ENCODE measurements at places on chromosomes 4 and X.

DNA sequence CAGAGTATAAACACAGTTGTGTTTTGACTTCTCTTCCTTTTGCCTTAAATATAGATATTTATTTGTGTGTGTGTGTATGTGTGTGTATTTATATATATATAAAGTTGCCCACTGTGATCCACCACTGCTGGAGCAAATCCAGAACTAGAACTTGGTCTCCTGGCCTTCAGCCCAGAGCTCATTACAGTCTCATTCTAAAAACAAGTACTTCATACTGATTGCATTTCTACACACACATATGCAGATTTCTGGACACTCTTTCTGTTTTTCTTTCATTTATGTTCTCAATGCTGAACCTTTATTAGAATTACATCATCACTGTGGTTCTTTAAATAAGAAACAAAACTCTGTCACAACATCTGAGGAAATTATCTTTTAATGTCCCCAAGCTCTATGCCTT lies 381 bp downstream of the TXK start:
- DNase-seq, result no peak

DNA sequence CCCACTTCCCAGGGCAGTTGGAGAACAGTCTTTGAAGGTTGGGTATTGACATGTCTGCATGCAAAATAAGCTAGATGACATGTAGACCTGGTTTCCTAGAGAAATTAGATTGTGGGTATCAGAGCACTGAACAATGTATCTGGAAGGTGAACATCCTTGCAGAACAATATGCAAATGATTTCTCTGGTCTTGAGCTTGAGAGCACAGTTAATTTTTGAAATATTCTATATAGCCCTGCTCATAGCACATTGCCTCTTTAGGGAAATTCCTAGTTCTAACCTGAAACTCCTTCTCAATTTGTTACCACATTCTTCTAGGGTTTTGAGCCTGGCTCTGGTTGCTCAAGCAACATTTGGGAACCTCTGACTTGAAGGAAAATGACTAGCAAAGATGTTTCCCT lies 41.6 kb upstream of the LAS1L start:
- DNase-seq, result no peak

- DNase-seq, result no peak
Observed at GRCh38 chr4:107854356-107855022, 29.8 kb downstream of the SGMS2 start.

DNA sequence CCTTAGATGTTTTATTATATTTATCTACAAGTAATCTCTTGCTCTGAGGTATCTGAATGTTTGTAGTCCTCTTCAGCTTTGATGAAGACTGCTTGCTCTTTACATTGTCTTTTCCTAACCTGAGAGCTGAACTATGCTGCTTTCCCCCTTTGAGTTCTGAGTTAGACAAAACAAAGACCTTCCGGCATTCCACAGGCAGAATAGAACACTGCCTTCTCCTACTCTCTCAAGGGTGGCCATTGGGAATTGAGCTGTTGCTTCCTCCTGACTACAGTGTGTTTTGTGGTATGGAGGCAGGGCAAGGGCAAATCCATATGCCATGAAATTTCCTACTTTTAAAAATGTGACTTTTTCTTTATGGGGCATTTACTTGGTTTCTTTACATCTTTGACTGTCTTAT lies 841.0 kb downstream of the FAM133A start:
- DNase-seq, result no peak

DNA sequence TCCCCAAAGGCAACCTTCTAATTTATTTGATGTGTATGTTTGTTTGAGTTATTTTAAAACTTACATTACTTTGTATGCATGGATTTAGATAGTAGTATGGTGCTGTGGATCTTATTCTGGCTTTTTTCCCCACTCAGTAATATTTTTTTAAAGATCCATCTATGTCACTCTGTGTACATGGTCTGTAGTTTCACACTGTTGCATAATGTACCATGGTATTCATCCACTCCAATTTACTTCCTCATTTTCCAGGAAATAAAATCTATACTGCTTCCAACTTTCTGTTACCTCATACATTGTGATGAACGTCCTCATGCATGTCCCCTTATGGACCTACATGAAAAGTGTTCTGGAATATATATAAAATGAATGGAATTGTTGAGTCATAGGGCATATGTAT lies 17.6 kb downstream of the ARMCX2 start:
- no peak for DNase-seq

DNA sequence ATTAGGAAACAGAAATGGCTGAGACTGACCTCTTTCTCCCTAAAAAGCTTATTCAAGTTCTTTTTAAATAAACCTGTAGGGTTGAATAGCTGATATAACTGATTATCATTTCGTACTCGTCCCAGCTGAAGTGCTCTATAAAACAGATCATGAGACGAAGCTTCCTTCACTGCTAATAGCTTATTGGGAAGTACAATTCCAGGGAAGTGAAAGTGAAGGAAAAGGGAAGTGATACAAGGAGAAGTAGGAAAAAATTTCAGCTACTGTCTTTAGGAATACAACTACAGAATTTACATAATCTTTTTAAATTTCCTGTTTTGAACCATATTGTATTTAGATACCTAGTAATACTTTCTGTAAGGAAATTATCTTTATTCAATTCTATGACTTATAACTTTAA lies 103.0 kb downstream of the SNCA start:
- DNase-seq, result no peak

GRCh38 chrX:23387550-23388184 lies 53.0 kb downstream of the PTCHD1 start:
- no peak for DNase-seq

DNA sequence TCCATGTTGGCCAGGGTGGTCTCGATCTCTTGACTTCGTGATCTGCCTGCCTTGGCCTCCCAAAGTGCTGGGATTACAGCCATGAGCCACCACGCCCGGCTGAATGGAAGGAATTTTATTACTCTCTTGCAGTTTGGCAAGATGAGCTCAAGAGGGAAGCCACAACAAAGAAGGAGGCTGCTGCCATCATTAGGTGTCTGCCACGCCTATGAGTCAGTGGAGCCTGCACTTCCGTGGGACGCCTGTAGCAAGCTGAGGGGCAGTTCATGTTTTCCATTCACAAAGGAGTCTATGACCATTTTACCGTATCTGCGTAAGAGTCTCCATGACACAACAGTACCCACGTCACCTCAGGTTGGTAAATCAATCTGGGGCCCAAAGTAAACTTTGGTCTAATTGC lies 51.2 kb upstream of the CHRNA9 start:
- peak; percentile 64 for DNase-seq

- no peak for DNase-seq
Observed at GRCh38 chr4:38609614-38610013, 54.4 kb upstream of the KLF3 start.

DNA sequence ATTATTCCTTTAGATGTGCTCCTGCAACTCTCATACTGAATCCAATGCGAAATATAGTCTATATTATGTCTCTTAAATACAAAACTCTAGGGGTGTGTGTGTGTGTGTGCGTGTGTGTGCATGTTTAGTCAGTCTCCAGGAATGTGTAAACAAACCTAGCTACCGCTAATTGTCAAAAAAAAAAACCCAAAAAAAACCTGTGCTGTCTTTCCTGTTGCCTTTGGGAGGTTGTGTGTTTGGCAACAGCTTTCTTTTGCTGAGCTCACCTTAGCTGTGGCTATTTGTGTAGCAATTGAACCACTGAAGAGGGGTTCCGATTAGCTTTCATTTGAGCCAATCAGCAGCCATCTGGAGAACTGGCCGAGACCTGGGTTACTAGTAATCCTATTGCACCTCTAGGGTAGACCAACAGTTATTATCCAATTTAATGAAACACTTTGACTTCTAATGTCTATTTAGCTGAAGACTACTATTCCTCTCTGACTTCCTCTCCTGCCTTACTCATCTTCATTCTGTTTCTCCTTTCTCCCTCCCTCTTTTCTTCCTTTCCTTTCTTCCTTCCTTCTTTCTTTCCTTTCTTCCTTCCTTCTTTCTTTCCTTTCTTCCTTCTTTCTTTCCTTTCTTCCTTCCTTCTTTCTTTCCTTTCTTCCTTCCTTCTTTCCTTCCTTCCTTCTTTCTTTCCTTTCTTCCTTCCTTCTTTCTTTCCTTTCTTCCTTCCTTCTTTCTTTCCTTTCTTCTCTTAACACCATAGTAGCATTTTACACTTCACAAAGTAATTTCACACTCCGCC lies 471.1 kb downstream of the GBA3 start:
- DNase-seq, result no peak

DNA sequence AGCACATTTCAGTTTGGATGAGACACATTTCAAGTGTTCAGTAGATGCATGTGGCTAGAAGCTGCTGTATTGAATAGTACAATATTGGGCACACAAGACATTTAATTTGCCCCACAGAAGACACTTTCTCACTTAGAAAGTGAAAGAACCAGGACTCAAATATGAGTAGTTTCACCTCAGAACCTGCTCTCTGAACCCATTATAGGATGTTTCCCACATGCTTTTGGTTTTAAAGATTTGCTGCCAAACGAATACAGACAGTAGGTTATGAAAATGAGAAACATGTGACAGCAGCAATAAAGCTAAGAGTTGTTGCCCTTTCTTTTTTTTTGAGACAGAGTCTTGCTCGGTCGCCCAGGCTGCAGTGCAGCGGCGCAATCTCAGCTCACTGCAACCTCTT lies 32.3 kb downstream of the C4orf54 start:
- DNase-seq, result no peak

DNA sequence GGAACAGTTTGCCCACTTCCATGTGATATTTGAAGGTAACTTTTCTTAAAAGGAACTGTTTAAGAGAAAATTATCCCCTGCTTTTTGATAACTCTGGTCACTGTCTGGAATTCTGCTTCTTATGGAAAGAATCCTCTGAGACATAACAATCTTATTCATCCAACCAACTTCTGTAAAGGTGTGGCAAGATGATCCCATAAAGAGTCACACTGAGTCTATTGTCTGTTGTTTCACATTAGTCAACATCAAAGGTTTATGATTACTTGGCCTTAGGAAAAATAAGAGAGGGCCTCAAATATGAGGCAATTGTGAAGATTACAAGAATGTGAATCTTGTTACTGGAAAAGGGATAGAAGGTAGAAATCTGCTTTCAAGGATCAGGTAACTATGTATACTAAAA lies 88.0 kb upstream of the MAGEB18 start:
- DNase-seq, result no peak

- no peak for DNase-seq
Observed at GRCh38 chr4:148808416-148808815, 366.2 kb upstream of the NR3C2 start.

GRCh38 chrX:138018145-138018799 lies 452.3 kb downstream of the ZIC3 start:
- DNase-seq, result no peak

DNA sequence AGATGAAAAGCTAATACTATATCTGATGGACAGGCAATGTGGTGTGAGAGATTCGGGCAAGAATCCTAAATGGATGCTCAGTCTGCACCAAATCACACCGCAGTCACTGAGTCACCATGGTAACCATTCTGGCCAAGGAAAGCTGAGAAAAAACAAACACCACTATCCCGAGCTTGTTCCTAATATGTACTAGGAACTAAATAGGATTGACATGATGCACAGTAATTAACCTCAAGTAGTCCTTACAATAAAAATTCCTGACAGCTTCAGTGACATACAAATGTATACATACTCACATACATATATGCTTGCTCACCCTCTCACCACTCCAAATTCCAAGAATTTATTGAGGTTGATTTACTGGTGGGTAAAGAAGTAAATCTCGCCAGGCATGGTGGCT lies 1.1 kb upstream of the RAB40A start:
- DNase-seq, result no peak

- no peak for DNase-seq
Observed at GRCh38 chr4:41134581-41134980, 79.8 kb downstream of the APBB2 start.

GRCh38 chrX:15617111-15617510 lies 16.4 kb upstream of the ACE2 start:
- DNase-seq, result no peak

GRCh38 chrX:139844163-139844562 lies 88.7 kb downstream of the ATP11C start:
- no peak for DNase-seq

DNA sequence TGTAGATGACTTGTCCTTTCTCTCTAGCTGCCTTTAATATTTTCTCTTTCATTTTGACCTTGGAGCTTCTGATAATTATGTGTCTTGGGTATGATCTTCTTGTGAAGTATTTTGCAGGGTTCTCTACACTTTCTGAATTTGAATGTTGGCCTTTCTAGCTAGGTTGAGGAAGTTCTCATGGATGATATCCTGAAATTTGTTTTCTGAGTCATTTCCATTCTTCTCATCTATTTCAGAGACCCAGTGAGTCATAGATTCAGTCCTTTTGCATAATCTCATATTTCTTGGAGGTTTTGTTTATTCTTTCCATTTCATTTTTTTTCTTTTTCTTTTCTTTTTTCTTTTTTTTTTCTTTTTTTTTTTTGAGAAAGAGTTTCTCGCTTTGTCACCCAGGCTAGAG lies 585.7 kb upstream of the PABPC4L start:
- no peak for DNase-seq

DNA sequence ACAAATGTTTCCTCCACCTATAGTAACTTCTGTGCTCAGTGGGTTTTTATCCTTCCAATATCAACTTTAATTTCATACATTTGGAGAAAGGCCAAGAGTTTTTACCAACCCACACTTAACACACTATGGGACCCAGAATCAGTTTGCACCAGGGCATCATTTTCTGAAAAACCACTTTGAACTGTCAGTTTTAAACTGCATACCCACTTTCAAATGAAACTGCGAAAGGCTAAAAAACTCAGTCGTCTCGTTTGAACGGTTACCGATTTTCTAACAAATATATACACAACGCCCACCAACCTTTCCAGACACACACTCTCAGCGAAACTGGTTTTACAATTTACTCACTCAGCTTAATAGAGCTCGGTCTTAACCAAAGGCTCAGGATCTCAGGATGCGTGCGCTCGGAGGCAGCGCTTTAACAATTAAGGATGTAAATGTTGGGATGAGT lies 376 bp downstream of the ABCG2 start:
- no peak for DNase-seq

DNA sequence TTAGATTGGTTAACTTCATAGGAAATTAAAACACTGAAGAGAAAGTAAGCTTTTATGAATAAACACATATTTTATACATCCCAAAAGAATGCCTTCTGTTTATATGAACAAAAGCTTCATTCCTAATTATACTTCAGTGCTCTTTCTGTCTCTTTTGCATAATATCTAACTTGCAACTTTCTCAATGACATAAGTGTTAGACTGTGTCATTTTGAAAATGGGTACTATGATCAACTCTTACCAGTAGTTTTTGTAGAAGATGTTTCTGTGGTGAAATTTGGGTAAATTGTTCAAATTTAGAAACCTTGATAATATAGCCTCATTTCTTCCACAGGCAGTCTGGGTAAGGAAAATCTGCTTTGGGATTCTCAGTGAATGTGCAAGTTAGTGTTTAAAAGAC lies 991.4 kb downstream of the CCSER1 start:
- no peak for DNase-seq

DNA sequence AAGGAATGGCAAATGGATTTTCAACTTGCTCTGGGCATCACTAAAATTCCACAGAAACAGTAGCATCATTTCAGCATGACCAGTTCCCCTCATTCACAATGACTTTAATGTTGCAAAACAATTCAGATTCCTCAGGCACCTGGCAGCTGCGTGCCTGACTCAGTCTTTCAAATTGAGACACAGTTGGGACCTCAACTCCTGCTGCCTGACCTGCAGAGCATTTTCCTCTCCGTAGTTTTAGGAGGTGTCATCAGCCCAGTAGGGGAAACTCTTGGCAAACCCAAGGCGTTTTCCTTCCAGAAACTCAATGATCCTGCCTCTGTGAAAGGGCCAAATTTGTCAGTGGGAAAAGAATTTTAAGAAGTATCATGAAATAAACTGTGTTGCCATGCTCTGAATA lies 388.9 kb downstream of the SPRY1 start:
- DNase-seq, result no peak
